Activated CD4-positive, alpha-beta T cell treated with anti-CD3 and anti-CD28 coated beads, Interleukin-2, amount 10 ng/mL, durations not matched to agents 24 days and 14 days (primary cell): ENCODE measurements at places on chromosomes 4 and X.

DNA sequence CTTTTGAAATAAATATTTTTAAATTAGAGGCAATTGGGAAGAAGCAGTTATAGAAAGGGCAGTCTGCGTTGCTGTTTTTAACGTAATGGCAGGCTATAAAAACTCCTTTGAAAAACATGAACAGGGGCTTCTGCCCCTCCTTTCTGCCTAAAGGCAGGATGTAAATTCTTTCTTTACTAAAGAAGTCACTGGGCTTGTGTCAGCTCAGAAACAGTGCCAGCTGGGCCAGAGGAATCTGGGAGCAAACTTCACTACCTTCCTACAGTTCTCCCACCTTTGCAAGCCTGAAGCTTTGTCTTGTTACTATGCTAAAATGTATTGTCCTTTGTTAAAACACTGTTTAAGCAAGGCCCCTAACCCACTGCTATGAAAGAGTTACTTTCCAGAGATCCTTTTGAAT, 1664.8 kb downstream of the RPA4 start:
- no peak for DNase-seq

DNA sequence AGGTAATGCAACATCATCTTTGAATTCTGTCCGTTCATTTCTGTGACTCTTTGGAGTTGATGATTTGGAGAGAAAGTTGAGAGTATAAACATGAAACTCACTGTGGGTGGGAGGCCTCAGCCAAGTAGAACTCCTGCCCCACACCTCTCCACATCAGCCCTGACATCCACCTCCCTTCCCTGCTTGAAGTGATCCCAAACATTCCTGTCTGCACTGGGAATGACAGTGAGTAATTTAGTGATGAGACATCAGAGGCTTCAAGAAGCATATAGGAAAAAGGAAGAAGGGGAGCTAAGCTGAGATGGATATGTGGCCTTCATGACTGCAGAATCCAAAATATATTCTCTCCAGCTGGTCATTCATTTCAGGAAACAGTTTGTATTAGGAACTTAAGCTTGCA, 151.8 kb downstream of the SPATA18 start:
- DNase-seq = no peak

- no peak for DNase-seq
Measured at GRCh38 chrX:110394651-110395050, 36.0 kb downstream of the RTL9 start.

GRCh38 chr4:55615008-55615407, 21.1 kb downstream of the NMU start:
- no peak for DNase-seq

GRCh38 chr4:7384929-7385890, 49.5 kb downstream of the PSAPL1 start:
- DNase-seq = no peak

- peak; percentile 78 for DNase-seq
Measured at GRCh38 chr4:119238068-119238722, 25.7 kb downstream of the USP53 start.

DNA sequence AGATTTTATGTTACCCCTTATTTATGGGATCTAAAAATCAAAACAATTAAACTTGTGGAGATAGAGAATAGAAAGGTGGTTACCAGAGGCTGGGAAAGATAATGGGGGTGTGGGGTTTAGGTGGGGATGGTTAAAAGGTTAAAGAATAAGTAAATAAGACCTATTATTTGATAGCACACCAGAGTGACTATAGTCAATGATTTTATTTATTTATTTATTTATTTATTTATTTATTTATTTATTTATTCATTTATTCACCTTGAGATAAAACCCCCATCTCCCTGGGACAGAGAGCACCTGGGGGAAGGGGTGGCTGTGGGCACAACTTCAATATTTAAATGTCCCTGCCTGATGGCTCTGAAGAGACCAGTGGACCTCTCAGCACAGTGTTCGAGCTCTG, 66.1 kb downstream of the UGT2A3 start:
- no peak for DNase-seq

DNA sequence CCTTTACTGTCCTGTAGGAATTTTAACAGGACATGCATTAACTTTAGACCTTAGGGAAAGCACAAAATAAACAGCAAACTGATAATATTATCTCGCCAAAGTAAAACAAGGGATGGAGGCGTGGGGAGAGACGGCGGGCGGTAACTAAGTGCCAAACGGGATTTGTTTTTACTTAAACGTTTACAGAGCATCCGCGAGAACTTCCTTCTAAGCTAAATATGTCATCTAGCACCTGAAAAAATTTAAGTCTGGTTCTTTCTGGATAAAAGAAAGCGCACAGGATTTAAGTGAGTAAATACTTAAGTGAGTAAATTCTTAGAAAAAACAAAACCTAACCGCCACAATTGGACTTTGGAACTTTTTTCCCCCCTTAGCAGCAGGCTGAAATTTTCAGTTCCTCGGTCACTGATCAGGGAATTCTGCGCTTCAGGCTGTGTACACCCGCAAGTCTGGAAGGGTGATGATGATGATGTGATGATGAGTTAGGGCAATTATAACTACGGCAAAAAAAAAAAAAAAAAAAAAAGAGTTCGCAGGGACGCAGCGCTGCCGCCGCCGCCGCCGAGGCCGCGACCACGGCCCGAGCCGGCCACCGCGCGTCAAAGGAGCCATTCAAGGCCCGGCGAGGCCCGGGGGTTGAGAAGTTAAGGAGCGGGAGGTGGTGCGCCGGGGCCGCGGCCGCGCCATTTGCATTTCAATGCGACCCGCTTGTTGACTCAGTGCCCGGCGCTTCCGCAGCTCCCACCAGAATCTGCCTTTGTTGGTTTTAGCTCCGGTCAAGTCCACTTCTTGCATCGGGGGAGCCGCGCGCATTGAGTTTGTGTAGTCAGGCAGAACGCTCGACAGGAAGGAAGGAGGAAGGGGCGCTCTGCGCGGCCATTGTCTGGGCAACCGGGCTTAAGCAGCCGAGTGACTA, 108.8 kb downstream of the SPRY1 start:
- peak; percentile 74 for DNase-seq

- peak; percentile 87 for DNase-seq
Measured at GRCh38 chrX:47218920-47219815, 687 bp downstream of the CDK16 start.

DNA sequence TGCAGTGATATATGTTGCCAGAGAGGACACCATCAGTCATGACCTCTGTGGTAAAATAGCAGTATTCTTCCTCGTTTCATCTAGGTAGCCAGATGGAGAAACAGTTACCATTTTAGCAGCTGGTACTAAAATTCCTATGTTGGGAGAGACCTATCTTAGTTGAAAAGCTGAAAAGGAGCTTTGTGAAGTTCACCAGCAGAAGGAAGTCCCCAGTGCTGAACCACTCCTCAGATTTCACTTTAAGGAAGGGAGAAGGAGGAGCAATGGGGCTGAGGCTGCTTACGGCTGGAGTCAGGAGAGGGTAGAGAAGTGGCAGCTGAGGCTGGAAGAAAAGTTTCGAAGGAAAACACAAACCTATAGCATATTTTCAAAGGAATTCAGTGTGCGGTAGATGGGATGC, 103.7 kb downstream of the ATXN3L start:
- DNase-seq = no peak

DNA sequence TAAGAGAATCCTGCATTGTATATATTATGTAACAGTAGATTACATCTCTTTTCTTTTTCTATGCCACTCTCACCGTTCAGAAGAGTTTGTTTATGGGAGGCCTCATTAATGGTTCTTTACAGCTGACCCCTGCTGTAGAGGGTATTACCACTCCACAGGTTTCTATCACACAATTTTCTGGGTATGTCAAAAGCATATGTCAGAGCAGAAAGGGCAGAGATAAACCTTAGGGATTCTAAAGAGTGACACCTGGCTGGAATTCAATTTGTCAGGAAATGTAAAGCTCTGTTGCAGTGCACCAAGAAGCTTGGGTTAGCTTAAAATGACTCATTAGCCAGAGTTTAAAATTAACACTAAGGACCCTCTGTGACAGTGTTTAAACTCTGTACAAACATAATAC, 658.7 kb downstream of the PCDH18 start:
- DNase-seq = no peak

DNA sequence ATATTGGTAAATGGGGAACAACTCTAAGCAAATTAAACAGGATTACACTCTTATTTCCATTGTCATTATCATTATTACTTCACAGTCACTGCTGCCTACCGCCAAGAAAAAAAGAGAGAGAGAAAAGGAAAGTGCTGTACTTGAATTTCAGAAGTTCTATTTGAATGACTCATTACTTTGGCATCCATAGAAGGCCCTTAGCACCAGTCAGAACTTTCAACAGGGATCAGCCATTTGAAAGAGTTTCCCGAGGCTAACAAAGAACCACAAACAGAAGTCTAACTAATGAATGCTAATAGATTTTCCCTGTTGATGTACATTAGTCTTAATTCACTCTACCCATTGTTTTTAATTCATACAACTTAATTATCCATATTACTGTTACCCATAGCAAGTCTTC, 116.3 kb downstream of the SHROOM4 start:
- no peak for DNase-seq

GRCh38 chrX:152642931-152643564, 5.4 kb downstream of the GABRQ start:
- DNase-seq = no peak

DNA sequence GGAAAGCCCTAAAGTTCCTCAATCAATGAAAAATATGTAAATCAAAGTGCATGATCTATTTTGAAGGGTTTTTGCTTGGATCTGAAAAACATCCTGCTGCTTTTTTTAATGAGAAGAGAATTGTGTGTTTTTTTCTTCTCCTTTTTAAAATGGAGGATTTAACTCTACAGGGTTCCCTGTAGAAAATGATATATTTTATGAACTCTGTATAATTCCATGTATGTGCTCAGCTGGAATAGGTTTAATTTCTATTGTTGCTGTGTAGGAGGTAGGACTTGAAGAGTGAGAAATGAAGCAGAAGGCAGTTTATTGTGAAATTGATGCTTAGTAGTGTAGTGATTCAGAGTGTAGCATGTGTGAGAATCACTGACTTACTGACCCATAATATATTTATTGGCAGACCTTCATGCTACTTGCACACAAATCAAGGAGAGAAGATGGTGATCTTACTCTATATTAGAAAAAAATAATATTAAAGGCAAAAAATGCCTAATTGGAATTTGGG, 286.8 kb upstream of the FSTL5 start:
- no peak for DNase-seq

GRCh38 chr4:34492414-34492813, 1751.9 kb downstream of the ARAP2 start:
- DNase-seq = no peak

DNA sequence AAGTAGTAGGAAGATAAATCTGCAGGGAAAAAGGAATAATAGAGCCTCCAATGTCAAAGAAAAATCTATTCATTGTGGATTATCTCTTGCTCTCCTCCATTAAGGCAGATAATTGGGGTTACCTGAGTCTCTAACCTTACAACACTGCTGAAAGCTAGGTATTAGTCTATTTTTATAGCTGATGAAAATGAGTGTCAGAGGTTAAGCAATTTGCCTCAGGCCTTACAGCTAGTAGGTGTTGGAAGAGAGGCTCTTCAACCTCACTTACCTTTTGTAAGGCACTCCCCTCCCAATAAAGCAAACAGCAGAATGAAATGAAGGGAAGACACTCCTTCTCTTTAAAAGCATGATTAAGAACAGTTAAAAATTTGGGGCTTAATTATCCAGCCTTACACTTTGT, 45.4 kb upstream of the GAB1 start:
- no peak for DNase-seq

DNA sequence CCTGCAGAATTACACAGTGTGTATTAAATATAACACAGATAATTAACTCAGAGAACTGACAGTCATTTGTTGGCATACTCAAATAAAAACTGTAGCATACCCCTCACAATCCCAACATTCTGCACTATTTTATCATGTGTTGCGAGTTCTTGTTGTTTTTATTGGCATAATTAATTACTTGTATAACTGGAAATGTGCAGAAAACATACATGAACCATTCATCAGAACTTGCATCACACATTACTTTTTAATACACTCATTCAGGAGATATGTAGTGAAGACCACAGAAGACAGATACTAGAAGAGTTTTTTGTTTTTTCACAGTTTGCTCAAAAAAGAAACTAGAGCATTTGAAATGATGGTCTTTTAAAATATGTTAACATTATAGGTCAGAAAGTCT, 74.6 kb upstream of the NEIL3 start:
- DNase-seq = no peak

DNA sequence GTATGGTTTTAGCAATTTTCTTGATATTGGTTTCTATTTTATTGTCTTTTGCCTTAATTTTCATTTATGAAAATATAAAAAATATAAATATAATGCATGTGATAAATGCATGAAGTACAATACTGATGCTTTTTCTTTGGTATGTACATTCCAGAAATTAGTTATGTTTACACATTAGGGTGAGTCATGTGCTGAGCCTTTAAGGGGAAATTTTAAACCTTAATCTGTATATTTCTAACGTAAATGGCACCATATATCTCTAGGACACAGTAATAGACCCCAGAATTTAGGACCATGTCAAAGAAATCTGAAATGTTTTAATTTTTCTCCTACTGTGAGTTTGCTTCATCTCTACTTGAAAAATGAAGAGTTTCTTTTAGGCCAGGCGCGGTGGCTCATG, 117.8 kb upstream of the SPRY1 start:
- DNase-seq = no peak

DNA sequence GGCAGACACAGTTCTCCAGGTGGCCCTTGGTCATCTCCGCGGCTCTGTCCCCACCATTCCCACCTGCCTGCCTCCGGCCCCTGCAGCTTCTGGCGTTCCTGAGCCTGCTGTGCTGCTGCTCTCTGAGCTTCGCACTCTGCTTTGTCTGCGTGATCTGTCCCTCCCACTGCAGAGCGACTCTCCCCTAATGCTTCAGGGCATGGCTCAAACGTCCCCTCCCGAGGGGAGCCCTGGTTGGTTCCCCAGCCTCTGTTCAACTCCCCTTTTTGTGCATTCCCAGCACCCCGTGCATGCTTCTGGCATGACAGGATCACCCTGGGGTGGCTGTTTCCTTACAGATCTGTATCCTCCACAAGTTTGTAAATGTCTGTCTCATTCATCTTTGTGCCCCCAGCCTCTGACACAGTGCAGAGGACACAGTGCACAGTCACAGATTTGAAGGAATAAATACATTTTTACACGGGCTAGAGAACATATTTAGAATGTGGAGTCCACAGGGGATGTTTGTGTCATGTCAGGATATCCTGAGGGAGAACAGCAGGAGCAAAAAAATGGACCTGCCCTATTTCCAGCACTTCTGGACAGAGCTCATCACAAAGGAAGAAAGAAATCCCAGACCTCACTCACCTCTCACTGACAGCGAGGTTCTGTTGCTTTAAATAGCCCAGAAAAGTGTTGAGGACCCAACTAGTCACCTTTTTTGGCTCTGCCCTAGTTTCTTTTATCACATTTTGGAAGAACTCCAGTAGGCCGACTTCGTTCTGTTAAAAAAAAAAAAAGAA, 72.6 kb downstream of the GATB start:
- no peak for DNase-seq

DNA sequence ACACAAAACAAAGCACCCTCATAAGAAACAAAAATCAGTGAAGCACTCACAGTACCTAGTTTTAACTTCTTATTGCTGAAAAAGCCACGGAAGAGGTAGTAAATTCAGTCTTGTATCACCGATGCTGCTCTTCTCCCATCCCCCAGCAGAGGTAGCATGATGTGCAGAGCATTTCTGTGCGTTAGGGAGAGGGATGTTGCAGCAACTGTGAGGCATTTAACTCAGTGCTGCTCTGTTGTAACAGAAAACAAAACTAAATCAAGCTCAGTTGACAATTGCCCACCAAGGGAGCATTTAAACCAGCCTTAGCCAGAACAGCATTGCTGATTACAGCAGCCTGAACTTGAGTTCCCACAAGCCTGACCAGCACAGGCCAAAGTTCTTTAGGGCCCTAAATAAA, 1279.7 kb upstream of the ADGRL3 start:
- DNase-seq = no peak
